Diencephalon (tissue), 1 donor: ENCODE measurements at places on chromosomes 12 and 14. TPM values are rescaled to one million over a fixed set of nuclear protein-coding genes. Genes with fewer than 3 reads are reported as not detected.

Gene DLGAP5
- total RNA-seq, result 8.8 TPM

Gene DBX2
- 6.9 TPM for total RNA-seq

Gene STAB2
- total RNA-seq, result under 0.01 TPM

Gene LRP1-AS
- not detected for total RNA-seq

Gene LIN7A
- total RNA-seq, result 60.0 TPM

Gene DHRS2
- total RNA-seq, result 0.92 TPM

Gene PPP1R13B
- total RNA-seq, result 18.9 TPM

Gene KRT3
- 0.23 TPM for total RNA-seq

Gene MYF6
- total RNA-seq, result 0.92 TPM

Gene TPH2
- total RNA-seq, result 2.1 TPM

Gene MANSC1
- total RNA-seq, result 3.7 TPM

Gene GLRX5
- total RNA-seq, result 38.5 TPM

Gene BMAL2
- total RNA-seq, result 54.4 TPM

Gene SPIC
- total RNA-seq, result not detected

Gene PRIMA1
- total RNA-seq, result 1.6 TPM

Gene TSHR
- 0.92 TPM for total RNA-seq

Gene FAM181A
- 6.7 TPM for total RNA-seq

Gene FAR2
- total RNA-seq, result 75.9 TPM

Gene HAL
- under 0.01 TPM for total RNA-seq

Gene IKZF4
- total RNA-seq, result 3.7 TPM

Gene EFS
- 9.7 TPM for total RNA-seq

Gene REC8
- total RNA-seq, result 26.3 TPM

Gene RNASE4
- total RNA-seq, result 1.2 TPM

Gene SPTB
- 28.1 TPM for total RNA-seq

Gene SRSF9
- 112 TPM for total RNA-seq

Gene GPN3
- 16.6 TPM for total RNA-seq

Gene ZNF219
- 12.9 TPM for total RNA-seq

Gene VRTN
- total RNA-seq, result not detected

Gene NKX2-1
- 21.5 TPM for total RNA-seq
